ENCODE measurements at places on chromosomes 3 and 15. TPM values are rescaled to one million over a fixed set of nuclear protein-coding genes. Genes with fewer than 3 reads are reported as not detected.
A peak's percentile ranks its signal among the peaks of the same experiment; 100 is the strongest.

Gene CPLX3
- total RNA-seq, result not detected

Gene SELENOS
- total RNA-seq, result 85.8 TPM

Gene KCTD6
- total RNA-seq, result 10.2 TPM

GRCh38 chr3:72797773-72798543 is 50.3 kb downstream of the SHQ1 start:
- no peak overlapping the region for H3K4me3 ChIP-seq
- H3K36me3 ChIP-seq, result no peaks in the 10 kb centered on the region
- no peaks in the 10 kb centered on the region for H3K27me3 ChIP-seq
- no peaks in the 10 kb centered on the region for H3K4me1 ChIP-seq

GRCh38 chr15:63030101-63030551 is 12.4 kb upstream of the TPM1 start:
- no peaks in the 10 kb centered on the region for H3K36me3 ChIP-seq
- no peak overlapping the region for H3K27ac ChIP-seq
- no peaks in the 10 kb centered on the region for H3K27me3 ChIP-seq
- DNase-seq, result peak; percentile 46

DNA sequence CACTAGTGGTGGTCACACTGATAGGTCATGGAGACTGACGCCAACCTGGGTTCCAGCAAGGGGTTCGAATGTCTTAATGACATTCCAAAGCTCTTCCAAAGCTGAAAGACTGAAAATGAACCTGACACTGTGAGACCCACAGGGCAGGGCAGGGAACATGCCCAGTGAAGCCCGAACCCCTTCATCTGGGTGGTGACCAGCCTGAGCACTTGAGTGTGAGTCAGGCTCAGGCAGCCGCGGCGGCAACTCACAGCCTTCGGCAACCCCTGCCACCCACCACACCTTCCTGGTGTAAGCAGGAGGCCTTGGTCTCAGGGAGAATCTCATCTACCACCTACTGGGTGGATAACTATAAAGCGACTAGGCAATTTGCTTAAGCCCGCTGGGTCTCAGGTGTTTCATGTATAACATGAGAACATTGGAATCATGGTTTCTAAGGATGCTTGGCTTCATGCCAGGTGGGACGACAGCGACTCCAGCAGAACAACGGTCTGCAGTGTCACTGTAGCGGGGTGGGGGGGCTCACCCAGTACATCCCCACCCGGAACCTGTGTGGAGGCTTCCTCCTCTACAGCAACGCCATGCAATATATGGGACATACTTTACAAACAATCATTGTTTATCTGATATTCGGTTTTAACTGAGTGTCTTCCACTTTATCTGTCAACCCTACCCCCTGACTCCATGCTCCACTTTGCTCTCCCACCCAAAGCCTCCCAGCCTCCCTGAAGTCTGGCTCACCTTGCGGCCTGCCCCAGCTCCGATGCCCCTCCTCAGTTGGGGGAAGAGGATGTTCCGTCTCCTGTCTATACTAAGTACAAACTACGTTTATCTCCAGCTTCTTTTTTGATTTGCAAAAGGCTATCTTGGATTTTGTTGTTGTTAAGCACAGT is 125.0 kb upstream of the MEF2A start:
- H3K36me3 ChIP-seq, result no peaks in the 10 kb centered on the region
- H3K27me3 ChIP-seq, result no peaks in the 10 kb centered on the region
- no peak overlapping the region for H3K4me3 ChIP-seq
- no peak overlapping the region for H3K27ac ChIP-seq

DNA sequence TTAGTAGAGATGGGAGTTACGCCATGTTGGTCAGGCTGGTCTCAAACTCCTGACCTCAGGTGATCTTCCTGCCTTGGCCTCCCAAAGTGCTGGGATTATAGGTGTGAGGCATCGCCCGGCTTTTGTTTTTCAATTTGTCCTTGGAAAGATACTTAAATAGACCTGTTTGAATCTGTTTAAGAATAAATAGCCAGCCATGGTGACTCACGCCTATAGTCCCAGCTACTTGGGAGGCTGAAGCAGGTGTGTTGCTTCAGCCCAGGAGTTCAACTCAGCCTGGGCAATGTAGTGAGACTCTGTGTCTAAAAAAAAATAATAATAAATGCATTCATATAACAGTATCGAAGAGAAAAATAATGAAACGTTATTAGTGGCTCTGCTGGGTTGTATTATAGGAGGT is 17.3 kb downstream of the SNAPC5 start:
- no peak overlapping the region for H3K27ac ChIP-seq
- no peak overlapping the region for H3K4me3 ChIP-seq
- no peaks in the 10 kb centered on the region for H3K4me1 ChIP-seq

GRCh38 chr3:117019082-117019713 is 309.6 kb downstream of the TUSC7 start:
- no peak overlapping the region for H3K27ac ChIP-seq
- H3K36me3 ChIP-seq, result no peaks in the 10 kb centered on the region
- H3K4me3 ChIP-seq, result no peak overlapping the region
- peak; percentile 59 for DNase-seq

DNA sequence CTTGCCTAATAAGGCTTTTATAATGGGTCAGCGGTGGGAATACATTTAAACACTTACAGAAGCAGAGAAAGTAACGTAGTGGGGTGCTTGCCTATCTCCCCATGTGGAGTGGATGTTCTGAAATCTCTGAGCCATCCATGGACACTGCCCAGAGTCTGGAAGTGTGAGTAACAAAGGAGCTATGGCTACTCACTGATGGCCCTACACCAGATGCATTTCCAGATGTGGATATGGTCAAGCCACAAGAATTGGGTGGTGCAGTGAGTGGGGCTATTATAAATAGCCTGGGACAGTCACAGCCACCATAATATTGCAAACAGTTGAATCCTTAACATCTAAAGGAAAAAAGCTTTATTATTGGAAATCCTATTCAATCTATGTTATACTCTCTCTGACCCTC is 96.6 kb downstream of the CGNL1 start:
- no peaks in the 10 kb centered on the region for H3K36me3 ChIP-seq
- H3K27ac ChIP-seq, result no peak overlapping the region
- no peak for DNase-seq
- no peak overlapping the region for H3K4me3 ChIP-seq

Data from colonic mucosa (tissue), 4 donors.